Endothelial cell (in vitro differentiated cells): ENCODE measurements at places on chromosomes 6 and 20.

- no peak for DNase-seq
Measured at GRCh38 chr6:97947841-97948240, 664.8 kb upstream of the MMS22L start.

DNA sequence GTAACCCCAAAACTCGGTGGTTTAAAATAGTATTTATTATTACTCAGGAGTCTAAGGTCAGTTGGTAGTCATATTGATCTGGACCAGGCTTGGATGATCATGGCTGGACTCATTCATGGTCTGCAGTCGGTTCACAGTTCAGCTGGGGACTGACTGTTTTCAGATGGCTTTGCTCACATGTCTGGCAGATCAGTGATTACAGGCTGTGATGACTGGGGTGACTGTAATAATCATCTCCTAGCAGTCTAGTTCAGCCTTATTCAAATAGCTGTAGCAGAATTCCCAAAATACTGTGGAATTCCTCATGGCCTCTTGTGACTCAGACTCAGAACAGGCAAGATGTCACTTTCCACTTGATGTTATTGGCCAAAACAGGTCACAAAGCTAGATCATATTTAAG lies 16.4 kb upstream of the NT5DC1 start:
- DNase-seq: no peak

DNA sequence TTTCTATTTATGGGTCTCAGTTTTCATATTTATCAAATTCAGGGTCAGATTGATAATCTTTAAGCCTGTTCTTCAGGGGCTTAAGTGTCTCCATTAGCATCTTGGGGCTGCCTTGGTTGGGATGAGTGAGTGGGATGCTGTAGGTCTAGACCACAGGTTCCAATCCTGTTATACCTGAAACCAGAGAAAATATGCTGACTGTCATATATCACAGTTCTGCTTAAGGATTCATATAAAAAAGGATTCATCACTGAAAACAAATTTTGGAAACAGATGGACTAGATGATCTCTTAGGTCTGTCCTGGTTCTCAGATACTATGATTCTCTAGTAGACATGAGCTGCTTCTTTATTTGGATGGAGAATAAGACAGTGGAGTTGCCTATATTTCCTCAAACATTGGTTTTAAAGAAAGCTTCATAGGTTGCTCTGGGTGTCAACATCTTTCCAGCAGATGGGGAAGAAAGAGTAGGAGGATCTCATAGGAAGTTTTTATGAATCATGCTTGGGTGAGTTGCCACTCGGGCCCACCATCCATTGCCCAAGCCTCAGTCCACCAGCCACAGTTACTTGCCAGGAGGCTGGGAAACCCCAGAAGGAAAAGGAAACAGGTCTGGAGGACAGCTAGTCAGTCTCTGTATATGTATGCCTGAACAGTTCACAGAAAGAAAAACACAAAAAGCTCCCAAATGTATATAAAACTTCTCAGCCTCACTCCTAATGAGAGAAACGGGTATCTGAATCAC lies 42.9 kb upstream of the MAP7 start:
- no peak for DNase-seq

GRCh38 chr6:137969874-137970273 lies 102.8 kb downstream of the TNFAIP3 start:
- DNase-seq: no peak

DNA sequence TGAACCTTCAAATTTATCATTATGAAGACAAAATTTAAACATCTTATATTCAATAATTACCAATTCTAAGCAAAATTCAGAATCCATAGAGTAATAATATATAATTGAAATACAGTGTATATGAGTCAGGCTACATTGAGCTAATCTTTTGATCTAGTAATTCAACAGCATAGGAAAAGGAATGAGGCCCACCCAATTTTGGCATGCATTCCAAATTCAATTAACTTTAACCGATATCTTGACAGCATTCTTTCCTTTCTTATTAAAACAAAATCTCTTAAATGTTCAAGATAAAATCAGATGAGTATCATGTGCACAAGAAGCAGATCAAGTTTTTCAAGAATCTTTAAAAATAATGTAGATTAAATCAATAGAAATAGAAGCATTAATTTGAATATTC lies 132.9 kb upstream of the QKI start:
- DNase-seq: no peak

- no peak for DNase-seq
Measured at GRCh38 chr20:10178727-10179313, 39.8 kb upstream of the SNAP25 start.

GRCh38 chr6:33391922-33392594 lies 435 bp downstream of the KIFC1 start:
- DNase-seq: no peak
